ENCODE measurements at places on chromosomes 7 and 10.

GRCh38 chr10:14880229-14880628 lies 1.6 kb downstream of the SUV39H2 start:
- DNase-seq: no peak

- no peak for DNase-seq
Observed at GRCh38 chr7:39510864-39511354, 55.3 kb upstream of the YAE1 start.

DNA sequence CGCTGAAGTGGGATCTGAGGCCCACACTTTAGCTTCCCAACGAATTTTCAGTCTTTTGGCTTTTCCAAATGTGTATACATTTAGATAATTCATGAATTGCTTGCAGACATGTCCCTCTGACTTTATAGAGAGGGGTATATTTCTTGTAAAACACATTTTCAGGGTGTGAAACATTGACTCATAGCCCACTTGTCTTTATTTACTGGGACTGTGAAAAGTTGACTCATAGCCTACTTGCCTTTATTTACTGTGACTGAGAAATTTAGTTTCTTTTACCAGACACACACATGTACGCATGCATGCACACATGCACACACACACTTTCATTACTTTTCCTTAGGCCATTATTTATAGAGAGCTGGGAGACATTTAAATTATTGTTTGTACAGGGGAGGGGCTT lies 79.1 kb downstream of the VTI1A start:
- DNase-seq: no peak

- peak; percentile 16 for DNase-seq
Observed at GRCh38 chr7:134016223-134016941, 110.8 kb upstream of the LRGUK start.

GRCh38 chr7:76354516-76354915 lies 4.3 kb downstream of the YWHAG start:
- no peak for DNase-seq

- no peak for DNase-seq
Observed at GRCh38 chr10:78164702-78165101, 131.0 kb downstream of the RPS24 start.

DNA sequence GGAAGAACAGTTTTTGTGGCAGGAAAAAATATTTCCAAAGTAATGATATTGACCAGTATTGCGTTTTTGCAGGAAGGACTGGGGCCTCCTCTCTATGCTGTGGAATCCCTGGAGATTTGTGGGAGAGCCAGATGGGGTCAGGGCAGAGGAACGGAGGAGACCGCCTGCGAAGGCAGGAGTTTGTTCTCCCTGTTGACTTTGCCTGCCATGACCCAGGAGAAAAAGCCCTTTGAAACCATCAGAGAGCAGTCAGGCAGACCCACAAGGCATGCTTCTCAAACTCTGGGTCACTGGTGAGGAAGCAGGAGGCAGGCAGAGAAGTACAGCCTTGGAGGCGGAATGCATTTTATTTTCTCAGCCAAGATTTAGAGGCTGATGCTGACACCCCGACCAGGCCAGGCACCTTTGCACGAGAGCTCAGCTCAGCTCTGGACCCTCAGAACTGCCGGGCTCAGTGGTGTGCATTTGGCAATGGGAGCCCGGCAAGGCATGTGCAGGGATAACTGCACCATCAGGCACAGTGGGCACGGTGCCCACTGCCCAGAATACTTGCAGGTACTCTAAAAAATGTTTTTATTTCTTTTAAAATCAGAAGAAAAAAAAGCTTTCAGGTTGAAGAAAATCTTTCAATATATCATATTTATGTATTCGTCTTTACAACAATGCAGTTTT lies 410.4 kb downstream of the RPS24 start:
- no peak for DNase-seq

DNA sequence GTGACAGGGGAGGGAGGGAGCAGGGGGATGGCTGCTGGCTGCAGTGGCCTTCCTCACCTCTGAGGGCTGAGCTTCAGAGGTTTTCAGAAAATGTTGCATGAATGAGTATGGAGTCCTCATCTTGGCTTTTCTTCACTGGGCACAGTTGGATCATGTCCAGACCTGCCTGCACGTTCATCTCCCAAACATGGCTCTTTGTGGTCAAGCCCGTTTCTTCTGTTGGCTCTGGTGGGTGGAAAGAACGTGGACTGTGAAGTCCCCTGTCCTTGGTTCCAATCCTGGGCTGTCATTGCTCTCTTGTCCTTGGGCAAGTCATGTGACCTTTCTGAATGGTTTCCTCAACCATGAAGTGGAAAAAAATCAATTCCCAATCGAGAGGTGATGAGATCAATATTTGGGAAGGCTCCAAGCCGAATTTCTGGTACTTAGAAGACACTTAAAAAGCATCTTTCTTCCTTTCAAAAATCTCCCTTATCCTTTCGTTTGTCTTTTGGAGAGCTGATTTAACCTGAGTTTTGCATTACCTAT lies 34.5 kb downstream of the TSPAN14 start:
- no peak for DNase-seq

- DNase-seq: no peak
Observed at GRCh38 chr10:11713186-11713743, 28.9 kb upstream of the ECHDC3 start.

- peak; percentile 25 for DNase-seq
Observed at GRCh38 chr10:78691301-78692030, 377.3 kb upstream of the ZMIZ1 start.

DNA sequence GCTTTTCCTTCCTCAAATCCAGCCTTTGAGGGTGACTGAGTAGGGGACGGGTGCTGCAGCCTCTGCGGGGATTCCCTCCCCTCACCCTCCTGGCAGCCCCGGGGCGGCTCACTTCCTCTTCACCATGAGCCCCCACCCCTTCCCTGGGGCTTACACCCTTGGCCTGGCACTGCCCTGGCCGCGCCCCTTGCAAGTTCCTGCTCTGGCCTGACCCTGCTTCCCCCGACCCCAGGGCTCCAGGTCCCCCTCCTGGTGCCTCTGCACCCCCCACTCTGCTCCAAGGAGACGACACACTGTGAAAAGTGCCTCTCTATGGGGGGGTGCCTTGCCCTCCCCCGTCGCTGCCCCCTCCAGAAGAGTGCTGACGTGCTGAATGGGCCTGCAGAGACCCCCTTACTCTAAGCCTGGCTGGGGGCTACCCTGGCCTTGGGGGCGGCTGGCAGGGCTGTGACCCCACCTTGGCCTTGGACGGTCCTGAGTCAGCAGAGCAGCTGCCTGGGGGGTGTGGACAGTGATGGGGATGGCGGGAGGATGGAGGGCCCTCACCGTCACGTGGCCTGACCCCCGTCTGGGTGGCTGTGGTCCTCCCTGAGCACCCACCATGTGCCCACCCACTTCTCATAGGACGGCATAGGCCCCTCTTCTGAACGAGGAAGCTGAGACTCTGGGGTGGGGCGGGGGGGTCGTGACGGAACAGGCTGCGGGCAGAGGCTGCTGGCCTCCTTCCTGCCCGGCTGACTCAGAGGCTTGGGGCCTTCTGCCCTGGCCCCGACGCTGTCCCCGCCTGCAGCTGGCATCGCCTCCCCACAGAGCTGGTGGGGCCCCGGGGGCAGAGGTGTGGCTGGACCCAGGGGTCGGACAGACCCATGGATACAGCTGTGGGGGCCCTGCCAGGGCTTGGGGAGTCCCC lies 9.8 kb downstream of the LFNG start:
- peak; percentile 71 for DNase-seq

- DNase-seq: no peak
Observed at GRCh38 chr10:106438386-106438785, 726.1 kb downstream of the SORCS1 start.

All from PC-9 (cell line).